ENCODE measurements at places on chromosomes 2 and 18.

DNA sequence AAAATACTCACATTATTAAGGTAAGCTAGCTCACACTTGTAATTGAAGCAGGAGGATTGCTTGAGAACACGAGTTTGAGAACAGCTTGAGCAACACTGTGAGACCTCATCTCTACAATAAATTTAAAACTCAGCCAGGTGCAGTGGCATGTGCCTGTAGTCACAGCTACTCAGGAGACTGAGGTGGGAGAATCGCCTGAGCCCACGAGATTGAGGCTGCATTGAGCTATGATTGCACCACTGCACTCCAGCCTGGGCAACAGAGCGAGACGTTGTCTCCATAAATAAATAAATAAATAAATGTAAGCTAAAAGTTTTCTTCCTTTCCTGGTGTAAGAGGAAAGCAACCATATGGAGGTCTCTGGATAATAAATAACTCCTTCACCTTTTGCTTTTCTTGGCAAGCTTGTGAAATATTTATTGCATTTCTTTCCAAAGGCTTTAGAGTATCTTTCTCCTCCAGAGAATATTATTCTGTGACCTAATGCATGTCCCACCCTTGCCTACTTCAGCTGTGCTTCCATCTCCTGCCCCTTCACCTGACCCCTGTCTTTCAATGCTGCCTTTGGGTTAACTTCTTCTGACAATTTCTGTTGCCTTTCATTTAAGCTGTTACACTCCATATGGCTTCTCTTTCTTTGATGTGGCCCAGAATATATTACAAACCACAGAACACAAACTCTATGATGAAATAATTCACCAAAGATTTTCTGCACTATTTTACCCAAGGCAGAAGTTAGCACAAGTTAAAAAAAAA is 280.7 kb upstream of the RND3 start:
- no peak for DNase-seq

GRCh38 chr18:64419156-64419555 is 270.3 kb upstream of the LINC00305 start:
- DNase-seq = no peak

DNA sequence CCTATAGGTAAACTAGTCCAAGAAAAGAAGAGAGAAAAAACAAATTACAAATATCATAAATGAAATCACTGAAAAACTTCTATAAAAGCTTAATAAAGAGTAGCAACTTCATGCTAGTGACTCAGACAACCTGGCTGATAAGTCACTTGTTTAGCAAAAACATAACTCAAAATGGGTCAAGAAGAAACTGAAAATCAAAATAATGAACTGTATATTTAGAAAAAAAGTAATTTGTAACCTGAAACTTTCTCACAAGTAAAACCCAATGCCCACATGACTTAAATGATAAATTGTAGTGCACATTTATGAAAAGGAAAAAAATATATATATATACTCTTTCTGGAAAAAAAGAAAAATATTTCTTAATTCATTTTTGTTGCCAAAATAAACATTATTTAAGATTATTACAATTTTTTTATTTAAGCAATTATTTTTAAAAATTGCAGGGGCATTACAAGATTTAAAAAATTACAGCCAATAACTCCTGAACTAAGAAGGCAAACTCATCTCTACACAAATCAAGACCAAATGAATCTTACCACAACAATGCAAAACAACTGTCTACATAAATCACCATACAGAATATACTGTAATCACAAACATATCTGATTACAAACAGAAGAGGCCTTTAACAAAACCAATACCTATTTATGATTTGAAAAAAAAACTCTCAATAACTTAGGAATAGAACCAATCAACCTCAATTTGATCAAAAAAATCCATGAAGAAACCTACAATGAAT is 406.3 kb downstream of the CDH7 start:
- DNase-seq = no peak

- DNase-seq = no peak
These were observed 578 bp upstream of the ACKR3 start for GRCh38 chr2:236568922-236569572.

- no peak for DNase-seq
These were observed 82.2 kb upstream of the LGALSL start for GRCh38 chr2:64371727-64372126.

DNA sequence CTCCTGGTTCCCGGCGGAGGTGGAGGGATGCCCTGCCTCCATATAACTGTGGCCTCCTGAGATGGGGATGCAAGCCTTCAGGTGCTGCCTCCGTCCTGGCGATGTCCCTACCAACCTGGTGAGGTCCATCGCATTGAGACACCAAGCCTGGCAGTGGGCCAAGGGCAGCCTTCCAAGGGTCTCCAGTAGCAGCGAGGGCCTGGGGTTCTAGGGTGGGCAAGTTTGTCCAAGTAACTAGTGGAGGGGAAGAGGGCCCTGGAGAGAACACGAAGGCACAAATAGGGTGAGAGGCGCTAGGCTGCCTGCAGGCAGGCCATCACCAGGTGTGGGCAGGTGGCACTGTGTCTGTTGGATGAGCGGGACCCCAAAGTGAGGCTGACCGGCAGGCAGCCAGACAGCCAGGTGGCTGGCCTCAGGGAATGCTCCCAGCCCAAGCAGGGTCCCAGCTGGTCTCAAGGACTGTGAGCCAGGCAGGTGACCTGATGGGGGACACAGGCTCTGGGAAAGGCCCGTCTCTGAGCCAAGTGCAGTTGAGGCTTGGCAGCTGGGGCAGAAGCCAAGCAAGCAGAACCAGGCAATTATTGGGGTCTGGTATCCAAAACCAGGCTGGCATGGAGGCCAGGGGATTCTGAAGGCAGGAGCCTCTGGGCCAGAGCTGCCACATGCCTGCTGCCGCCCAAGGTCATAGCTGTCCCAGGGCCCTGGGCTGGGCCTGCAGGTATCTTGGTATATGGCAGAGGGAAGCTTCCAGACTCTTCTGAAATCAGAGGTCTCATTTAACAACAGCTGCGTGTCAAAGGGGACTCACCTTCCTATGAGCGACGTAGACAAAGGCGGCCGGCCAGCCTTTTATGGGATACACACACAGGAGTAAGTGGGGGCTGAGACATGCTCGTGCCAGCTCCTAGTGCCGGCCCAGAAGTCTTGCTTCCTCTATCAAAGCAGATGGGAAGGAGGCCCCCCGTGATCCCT is 23.4 kb downstream of the RAMP1 start:
- no peak for DNase-seq

DNA sequence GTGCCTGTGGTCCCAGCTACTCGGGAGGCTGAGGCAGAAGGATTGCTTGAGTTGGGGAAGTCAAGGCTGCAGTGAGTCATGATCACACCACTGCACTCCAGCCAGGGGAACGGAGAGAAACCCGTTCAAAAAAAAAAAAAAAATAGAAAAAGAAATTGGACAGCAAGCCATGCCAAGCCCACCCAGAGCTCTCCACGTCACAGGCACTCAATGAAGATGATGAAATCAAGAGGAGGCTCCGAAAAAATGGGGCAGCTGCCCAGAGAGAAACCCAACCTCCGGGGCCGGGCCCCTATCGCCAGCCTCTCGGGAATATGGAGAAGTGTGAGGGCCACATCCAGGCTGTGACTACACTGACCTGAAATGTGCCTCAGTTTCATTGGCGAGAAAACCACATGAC is 40.0 kb downstream of the BIN1 start:
- no peak for DNase-seq

DNA sequence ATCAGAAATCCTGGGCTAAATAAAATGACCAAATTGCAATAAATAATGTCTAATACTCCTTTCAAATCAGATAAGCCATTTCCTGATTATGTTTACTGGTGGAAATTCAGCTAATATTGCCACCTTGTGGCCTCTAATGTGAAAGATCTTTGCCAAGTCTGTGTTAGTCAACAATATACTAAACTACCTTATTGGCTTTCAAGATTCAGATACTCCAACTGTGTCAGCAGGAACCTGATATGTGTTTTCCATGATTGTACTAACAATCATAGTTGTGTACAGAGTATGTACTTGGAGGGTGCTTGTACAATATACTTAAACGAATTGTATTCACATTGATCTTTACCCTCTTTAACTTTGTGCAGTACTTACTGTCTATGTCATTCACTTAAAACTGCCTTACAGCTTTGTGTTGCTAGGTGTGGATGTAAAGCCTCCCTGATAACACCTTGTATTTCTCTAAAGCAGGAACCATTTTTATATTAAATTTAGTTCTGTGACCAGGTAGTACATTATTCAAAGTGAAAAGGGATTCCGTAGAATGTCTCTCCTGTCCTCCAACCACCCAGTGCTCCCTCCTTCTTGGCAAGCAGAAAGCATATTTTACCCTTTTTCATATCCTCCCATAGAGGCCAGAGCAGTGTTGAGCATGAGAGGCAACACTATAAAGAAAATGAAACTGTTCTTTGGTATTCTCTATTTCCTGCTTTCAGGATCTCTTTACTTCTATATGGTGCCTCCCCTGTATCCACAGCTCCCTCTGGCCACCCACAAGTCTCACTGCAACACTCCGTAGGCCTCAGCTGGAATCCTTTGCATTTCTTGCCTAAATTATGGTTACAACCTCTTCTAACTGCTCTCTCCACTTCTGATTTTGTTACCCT is 75.2 kb upstream of the C2orf15 start:
- peak; percentile 56 for DNase-seq

GRCh38 chr2:41922177-41922576 is 125.6 kb upstream of the PKDCC start:
- no peak for DNase-seq

DNA sequence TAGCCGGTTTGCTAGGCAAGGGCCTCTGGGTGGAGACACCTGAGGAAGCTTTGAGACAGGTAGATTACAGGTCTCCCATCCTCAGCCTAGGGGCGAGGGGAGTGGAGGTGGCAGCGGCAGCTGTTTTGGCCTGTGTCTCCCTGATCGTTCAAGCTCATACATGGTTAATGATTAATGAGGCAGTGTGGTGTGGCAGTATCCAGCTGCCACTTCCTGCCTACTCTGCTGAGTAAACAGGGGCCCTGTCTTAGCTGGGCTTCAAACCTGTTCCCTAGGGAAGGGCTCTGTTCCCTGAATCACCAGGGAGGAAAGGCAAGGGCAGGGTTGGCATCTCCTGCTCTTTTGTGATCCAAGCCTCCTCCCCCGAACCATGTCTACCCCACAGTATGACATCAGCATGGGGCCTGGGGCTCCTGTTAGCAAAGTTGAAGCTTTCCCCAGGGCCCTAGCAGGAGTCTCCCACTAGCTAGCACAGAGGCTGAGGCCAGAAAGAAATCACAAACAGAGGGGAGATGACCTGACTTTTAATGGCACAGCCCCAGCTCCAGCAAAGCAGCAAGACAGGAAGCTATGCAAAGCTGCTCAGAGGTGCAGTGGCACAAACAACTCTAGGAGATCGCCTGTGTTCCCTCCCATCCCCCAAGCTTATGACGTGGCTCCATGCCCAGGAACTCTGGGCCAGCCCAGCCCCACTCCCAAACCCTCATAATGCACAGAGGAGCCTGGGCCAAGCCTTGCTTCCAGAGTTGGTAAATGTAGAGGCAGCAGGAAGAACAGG is 3.7 kb upstream of the TUBA4B start:
- peak; percentile 55 for DNase-seq

All from CD4-positive, alpha-beta T cell treated with Interleukin-2 at 100 ng/mL for 4 hours (primary cell).